Ecto neural progenitor cell (in vitro differentiated cells): ENCODE measurements at places on chromosomes 4 and X.

GRCh38 chr4:67616478-67616877 lies 58.0 kb downstream of the STAP1 start:
- no peak for DNase-seq

GRCh38 chr4:80073473-80074008 lies 512 bp upstream of the ANTXR2 start:
- no peak for DNase-seq

- DNase-seq: no peak
Measured at GRCh38 chrX:31318866-31319265, 247.0 kb upstream of the FTHL17 start.

DNA sequence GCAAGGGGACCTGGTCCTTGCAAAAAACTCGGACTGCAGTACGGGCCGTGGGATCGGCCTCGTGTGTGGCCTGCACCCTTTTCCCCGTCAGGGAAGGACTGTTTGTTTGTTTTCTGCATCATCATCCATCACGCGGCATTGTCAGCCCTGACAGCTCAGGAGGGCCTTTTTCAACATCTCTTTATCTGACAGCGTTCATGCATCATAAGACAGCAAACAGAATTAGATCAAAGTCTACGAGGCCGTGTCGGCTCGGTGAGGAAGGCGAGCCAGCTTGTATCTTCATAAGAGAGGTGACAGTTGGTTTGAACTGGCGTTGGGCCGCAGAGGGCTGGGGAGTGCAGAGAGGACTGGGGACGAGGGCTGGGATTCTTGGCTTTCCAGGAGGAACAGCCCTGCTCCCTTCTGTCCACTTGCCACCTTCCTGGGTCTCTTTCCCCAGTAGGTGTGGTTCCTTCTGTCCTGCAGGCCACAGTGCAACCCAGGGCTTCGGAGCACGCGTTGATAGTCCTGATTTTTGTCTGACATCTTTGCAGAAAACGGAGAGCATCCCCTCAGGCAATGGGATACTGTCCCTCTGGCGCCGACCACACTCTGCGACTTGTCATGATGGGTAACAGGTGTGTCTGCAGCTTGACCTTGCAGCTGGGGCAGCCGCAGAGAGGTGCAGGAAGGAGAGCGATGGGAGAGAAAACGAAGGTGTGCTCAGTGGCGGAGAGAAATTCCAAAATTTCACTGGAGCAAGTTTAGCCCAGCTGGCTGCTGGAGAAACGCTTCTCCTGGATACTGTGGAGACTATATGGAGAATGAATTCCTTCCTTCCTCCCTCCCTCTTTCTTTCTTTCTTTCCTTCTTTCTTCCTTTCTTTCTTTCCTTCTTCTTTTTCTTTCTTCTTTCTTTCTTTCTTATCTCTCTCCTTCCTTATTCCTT lies 104.0 kb upstream of the SHOX start:
- DNase-seq: no peak
